ENCODE measurements at places on chromosomes 5 and 9. TPM values are rescaled to one million over a fixed set of nuclear protein-coding genes. Genes with fewer than 3 reads are reported as not detected.

DNA sequence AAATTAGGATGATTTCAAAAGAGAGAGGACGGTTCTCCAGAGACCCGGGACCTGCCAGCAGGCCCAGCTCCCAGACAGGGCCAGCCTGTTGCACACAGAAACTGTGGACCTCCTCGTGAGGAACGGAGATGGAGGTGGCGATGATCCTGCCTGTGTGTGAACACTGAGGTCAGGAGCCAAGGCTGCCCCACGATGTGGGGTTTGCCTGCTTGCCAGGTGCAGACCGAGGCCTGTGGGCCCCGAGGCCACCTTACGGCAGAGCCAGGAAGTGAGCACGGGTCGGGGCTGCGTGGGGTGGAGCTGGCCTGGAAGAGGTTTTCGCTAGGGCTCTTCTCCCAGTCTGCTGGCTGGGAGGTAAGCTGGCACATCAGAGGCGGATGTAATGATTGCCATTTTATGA, 4.3 kb downstream of the FAM163B start:
- DNase-seq = no peak

- DNase-seq = no peak
Observed at GRCh38 chr5:141862936-141863543, 15.2 kb downstream of the PCDH1 start.

Gene SPATA31C1
- total RNA-seq = 0.16 TPM

GRCh38 chr5:156971415-156971814, 8.4 kb upstream of the TIMD4 start:
- DNase-seq = no peak
